ENCODE measurements at places on chromosomes 13 and 19.

GRCh38 chr13:39167018-39167417 is 128.8 kb downstream of the NHLRC3 start:
- DNase-seq = no peak

- no peak for DNase-seq
Observed at GRCh38 chr13:112885242-112885781, 83.7 kb upstream of the MCF2L start.

GRCh38 chr19:11781295-11782057 is 14.7 kb downstream of the ZNF441 start:
- DNase-seq = no peak

- DNase-seq = peak; percentile 17
Observed at GRCh38 chr19:13951799-13952153, 533 bp upstream of the DCAF15 start.

DNA sequence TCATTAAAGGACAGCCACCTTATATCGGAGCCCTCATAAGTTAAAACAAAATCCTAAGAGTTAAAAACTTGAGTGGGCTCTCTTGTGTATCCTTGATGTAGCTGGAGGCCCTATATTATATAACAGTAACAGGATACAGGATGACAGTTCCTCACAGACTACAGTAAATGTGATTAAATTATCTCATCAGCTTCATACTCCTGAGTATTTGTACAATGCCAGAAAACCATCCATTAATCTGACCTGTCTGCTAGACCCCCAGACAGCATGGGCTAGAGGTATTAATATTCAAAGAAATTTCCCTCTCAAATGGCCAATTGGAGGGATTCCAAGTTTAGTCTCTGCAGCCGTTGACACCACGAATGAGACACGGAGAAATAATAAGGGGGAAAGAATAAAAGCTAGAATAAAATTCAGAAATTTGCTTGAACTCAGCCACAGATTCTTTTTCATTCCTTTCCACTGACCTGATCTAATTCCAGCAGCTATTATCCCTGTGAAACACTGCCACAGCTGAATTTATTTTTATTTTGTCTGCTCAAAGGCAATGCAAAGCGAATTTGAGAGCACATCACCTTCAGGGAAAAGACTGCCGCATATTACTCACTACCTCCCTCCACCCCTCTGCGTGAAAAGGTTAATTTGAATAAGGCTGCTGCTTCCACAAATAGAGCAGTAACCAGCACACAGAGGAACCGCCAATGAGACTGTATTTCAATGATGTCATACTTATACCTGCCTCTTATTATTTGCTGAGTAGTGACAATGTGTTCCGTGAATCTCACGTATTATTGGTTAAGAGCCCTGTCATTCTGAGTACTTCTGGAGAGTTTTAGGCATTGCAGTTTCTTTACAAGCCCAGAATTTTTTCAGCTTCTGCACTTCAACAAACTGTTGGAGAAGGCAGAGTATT is 155.9 kb upstream of the KLF12 start:
- DNase-seq = peak; percentile 88

GRCh38 chr13:110980921-110981320 is 66.1 kb upstream of the ANKRD10 start:
- no peak for DNase-seq

All from OCI-LY7 (cell line).